ENCODE measurements at places on chromosomes 7 and 10. TPM values are rescaled to one million over a fixed set of nuclear protein-coding genes. Genes with fewer than 3 reads are reported as not detected.

PTPRE gene
- total RNA-seq, result 8.9 TPM

TMEM273 gene
- total RNA-seq, result 9.3 TPM

ACSM6 gene
- total RNA-seq, result 9.6 TPM

ANAPC16 gene
- 40.9 TPM for total RNA-seq
